ENCODE measurements at places on chromosomes 13 and 19. TPM values are rescaled to one million over a fixed set of nuclear protein-coding genes. Genes with fewer than 3 reads are reported as not detected.

- DNase-seq = no peak
Observed at GRCh38 chr13:97844151-97844550, 109.3 kb upstream of the IPO5 start.

DNA sequence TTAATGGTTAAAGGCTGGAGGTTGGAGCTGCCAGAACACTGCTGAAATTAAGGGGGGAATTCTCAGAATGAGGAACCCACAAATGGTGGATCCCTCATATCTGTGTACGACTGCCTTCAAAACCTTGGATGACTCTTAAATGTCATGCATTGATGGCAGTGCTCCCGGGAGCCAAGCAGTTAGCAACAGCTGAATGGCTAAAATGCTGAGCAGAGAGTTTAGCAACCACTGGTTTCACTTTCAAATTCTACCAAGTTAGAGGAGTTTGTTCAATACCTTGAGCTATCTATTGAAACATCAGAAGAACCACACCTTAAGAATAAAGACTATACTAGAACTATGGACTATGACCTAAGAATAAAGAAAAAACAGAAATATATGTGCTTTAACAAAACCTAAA lies 41.4 kb downstream of the UQCRFS1 start:
- DNase-seq = no peak

GRCh38 chr19:49533551-49534488 lies 6.0 kb downstream of the RCN3 start:
- peak; percentile 82 for DNase-seq

- DNase-seq = no peak
Observed at GRCh38 chr13:31242367-31242766, 42.6 kb downstream of the B3GLCT start.

- DNase-seq = no peak
Observed at GRCh38 chr13:90239130-90239529, 1108.4 kb upstream of the MIR17HG start.

DNA sequence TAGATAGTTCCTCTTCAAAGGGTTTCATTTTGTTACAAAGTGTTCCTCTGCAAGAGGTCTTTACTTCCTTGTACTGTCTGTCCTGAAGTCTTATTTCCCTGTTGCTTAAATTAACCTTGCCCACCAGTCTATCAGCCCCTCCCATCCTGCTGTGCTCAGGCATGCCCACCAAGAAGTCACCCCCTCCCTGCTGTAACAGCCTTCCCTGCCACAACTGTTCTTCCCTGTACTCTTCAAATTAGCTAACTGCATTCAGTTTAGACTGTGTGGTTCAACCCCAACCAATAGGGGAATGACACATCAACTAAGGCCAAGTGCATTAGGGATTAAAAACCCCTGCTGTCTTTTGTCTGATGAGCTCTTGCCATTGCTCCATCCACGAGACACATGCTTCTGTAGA lies 34.4 kb upstream of the ZNF562 start:
- DNase-seq = no peak

- no peak for DNase-seq
Observed at GRCh38 chr19:39915848-39916215, 18.6 kb downstream of the FCGBP start.

DNA sequence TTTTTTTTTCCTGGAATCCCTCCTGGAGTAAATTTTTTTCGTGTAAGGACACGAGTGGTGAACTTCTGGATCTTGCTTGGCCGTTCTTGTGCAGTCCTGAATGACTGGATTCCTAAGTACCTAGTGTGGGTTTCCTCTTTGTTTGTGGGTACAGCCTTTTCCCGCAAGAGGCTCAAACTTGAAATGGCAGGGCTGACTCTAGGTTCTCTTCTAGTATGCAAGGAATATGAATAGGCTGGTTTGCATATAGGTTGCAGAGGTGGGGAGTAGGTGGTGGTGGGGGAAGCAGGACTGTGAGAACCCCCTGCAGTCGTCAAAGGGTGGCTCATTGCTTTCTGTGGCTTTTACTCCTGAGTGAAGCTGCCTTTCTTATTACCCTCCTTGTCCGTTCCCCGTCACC lies 13.6 kb downstream of the UBAC2 start:
- DNase-seq = no peak

- DNase-seq = no peak
Observed at GRCh38 chr13:61685682-61686012, 270.0 kb upstream of the PCDH20 start.

GRCh38 chr19:41866284-41866683 lies 6.2 kb downstream of the RPS19 start:
- DNase-seq = no peak

DNA sequence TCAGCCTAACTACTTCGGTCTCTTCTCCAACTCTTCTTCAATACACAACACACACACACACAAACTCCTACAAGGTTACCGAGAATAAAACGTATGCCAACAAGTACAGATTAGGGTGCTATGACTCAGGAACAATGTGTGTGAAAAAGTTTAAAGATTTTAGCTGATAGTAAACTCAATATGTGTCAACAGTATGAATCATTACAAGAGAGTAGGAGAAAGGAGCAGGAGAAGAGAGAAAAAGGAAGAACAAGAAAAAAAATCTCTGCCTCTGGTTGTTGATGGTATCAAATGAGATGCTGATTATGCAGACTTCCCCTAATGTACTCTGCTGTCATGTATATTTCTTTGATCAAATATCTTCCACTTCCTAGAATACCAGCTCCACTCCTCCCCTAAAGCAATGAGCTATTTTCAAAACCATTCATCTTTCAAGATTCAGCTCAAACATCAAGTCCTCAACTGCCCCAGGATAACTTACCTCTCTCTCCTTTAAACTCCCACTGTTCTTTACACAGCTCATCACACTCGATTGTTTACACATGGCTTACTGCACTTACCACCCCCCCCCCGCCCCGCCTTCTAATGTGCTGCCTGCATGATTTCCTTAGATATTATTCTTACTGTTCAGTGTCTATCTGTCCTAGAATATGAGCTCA lies 95.6 kb downstream of the FAM216B start:
- no peak for DNase-seq

DNA sequence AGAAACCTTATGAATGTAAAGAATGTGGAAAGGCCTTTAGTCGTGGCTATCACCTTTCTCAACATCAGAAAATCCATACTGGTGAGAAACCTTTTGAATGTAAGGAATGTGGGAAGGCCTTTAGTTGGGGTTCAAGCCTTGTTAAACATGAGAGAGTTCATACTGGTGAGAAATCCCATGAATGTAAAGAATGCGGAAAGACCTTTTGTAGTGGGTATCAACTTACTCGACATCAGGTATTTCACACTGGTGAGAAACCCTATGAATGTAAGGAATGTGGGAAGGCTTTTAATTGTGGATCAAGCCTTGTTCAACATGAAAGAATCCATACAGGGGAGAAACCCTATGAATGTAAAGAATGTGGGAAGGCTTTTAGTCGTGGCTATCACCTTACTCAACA lies 20.8 kb downstream of the ZNF283 start:
- DNase-seq = no peak

DNA sequence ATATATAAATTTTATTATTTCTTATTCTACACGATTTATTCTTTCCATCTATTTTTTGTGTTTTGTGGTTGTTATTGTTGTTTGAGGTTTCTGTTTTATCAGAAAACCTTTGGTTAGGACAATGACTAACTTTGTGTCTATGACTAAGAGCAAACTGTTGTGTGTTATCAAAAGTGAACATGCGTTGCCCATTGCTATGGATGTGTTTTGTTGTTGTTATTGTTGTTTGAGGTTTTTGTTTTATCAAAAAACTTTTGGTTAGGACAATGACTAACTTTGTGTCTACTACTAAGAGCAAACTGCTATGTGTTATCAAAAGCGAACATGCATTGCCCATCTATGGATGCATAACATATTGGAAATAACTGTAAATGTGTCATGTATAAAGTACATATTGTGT lies 692.3 kb downstream of the SLITRK1 start:
- no peak for DNase-seq

DNA sequence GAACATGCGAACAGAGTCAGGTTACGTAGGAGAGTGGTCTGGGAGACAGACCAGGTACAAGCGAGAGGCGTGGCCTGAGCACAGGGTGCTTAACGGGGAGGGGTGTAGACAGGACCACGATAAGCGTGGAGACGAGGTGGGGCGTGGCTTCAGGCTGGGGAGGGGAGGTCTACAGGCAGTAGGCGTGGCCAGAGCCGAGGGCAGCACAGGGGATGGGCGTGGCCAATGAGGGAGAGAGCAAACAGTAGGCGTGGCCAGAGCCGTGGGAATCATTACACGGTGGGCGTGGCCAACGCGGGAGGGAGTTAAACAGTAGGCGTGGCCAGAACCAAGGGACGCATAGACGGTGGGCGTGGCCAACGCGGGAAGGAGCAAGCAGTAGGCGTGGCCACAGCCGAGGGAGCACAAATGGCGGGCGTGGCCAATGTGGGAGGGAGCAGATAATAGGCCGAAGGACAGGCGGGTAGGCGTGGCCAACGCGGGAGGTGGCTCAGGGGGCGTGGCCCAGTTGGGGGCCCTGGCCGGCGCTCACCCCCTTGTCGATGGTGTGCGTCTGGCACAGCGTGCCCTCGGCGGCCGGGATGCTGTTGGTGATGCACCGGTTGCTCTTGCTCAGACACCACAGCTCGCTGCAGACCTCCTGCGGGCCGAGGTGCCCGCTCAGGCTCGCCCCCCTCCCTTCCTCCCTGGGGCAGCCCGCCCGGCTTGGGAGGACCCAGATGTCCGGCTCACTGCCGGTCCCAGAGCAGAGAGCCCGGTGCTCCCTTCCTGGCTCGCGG lies 15.2 kb upstream of the MYO1F start:
- peak; percentile 100 for DNase-seq

Gene RDH8
- polyA plus RNA-seq = not detected

Measured in ovary (tissue), 10 donors.